ENCODE measurements at places on chromosomes 2 and 18. TPM values are rescaled to one million over a fixed set of nuclear protein-coding genes. Genes with fewer than 3 reads are reported as not detected.

The TRIM54 gene
- polyA plus RNA-seq, result 0.25 TPM

The RAMP1 gene
- 32.3 TPM for polyA plus RNA-seq

GRCh38 chr2:64582774-64583340 lies 58.7 kb downstream of the AFTPH start:
- no peaks in the 10 kb centered on the region for H3K4me1 ChIP-seq
- no peak overlapping the region for H3K27ac ChIP-seq
- H3K4me3 ChIP-seq, result no peak overlapping the region
- H3K27me3 ChIP-seq, result no peaks in the 10 kb centered on the region
- DNase-seq, result no peak

DNA sequence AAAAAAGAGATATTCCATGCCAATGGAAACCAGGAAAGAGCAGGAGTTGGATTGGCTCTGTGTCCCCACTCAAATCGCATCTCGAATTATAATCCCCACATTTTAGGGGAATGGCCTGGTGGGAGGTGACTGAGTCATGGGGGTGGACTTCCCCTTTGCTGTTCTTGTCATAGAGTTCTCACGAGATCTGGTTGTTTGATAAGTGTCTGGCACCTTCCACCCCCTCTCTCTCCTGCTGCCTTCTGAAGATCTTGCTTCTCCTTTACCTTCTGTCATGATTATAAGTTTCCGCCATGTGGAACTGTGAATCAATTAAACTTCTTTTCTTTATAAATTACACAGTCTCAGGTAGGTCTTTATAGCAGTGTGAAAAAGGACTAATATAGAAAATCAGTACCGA lies 355.6 kb downstream of the NBAS start:
- no peak overlapping the region for H3K27ac ChIP-seq
- no peaks in the 10 kb centered on the region for H3K4me1 ChIP-seq
- H3K4me3 ChIP-seq, result no peak overlapping the region
- DNase-seq, result no peak

GRCh38 chr2:122070241-122070731 lies 314.8 kb downstream of the TSN start:
- no peak overlapping the region for H3K4me3 ChIP-seq
- no peaks in the 10 kb centered on the region for H3K4me1 ChIP-seq
- DNase-seq, result no peak
- H3K36me3 ChIP-seq, result no peaks in the 10 kb centered on the region
- H3K27me3 ChIP-seq, result no peaks in the 10 kb centered on the region
- H3K27ac ChIP-seq, result no peak overlapping the region

- DNase-seq, result no peak
- no peak overlapping the region for H3K4me3 ChIP-seq
- no peaks in the 10 kb centered on the region for H3K36me3 ChIP-seq
- no peaks in the 10 kb centered on the region for H3K27me3 ChIP-seq
- no peak overlapping the region for H3K27ac ChIP-seq
- peaks cover 5% of the 10 kb centered on the region for H3K4me1 ChIP-seq
Measured at GRCh38 chr2:227301523-227301922, 23.5 kb upstream of the MFF start.

DNA sequence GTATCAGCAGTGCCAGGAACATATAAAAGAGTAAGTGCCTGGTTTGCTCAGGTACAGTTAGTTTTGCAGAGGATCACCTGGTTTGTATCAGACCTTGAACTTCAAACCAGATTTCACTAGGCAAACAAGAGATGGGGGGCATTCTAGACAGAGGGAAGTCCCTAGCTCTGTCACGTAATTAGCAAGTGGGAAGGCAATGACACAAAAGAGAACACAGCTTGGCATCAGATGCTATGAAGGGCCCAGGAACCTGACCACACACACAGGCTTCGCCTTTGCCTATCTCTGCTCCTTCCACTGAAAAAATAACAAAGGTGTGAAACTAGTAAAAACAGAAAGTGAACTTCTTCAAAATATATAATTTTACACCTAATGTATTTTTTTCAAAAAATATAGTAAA lies 62.6 kb downstream of the CERKL start:
- no peaks in the 10 kb centered on the region for H3K4me1 ChIP-seq
- no peaks in the 10 kb centered on the region for H3K36me3 ChIP-seq
- no peak overlapping the region for H3K27ac ChIP-seq
- no peak overlapping the region for H3K4me3 ChIP-seq
